ENCODE measurements at places on chromosomes 4 and X.

- no peak for DNase-seq
Measured at GRCh38 chrX:38661561-38661960, 100.2 kb downstream of the TSPAN7 start.

DNA sequence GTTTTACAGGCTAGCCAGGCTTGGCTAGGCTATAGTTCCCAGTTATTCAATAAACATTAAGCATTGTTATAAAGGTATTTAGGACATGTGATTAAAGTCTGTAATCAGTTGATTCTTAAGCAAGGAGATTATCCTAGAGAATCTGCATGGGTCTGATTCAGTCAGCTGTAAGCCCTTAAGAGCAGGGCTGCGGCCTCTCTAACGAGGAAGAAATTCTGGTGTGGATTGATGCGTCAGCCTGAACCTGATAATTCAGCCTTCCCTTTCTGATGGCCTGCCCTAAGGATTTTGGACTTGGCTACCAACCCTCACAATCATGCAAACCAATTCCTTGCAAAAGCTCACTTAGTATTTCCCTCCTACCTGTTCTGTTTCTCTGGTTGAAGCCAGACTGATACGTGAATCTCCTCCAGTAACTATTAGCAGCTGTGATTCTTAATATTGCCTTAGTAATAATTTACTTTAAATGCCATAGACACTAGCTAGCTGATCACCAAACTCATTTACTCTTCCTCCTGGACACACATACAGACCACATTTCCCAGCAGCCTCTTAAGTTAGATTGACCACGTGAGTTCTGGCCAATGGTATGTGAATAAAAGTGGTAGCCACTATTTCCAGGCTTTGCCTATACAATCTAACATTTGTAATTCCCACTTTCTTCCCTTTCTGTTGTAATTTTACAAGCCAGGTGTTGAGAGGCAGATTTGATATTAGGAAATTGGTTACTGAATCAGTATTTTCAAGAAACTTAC is 678.0 kb upstream of the INTU start:
- no peak for DNase-seq

GRCh38 chrX:110087485-110088356 is 84.8 kb downstream of the TMEM164 start:
- DNase-seq: no peak

DNA sequence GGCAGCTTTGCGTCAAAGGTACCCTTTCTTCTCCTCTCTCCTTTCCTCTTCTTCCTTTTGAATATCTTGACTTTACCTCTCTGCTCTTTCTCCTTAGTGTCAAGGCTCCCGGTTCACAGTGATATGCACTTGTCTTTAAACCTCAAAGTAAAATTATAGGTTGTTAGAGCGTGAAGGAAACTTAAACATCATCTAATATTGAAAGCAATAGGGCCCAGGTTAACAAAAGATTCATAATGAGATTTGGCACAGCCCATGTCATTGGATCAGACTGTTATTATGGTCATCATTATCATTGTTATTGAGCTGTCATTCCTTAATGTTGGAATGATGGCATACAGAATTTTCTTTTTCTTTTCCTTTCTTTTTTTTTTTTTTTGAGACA is 32.5 kb downstream of the FTHL17 start:
- no peak for DNase-seq

GRCh38 chrX:72392042-72392441 is 86.3 kb upstream of the CITED1 start:
- no peak for DNase-seq

DNA sequence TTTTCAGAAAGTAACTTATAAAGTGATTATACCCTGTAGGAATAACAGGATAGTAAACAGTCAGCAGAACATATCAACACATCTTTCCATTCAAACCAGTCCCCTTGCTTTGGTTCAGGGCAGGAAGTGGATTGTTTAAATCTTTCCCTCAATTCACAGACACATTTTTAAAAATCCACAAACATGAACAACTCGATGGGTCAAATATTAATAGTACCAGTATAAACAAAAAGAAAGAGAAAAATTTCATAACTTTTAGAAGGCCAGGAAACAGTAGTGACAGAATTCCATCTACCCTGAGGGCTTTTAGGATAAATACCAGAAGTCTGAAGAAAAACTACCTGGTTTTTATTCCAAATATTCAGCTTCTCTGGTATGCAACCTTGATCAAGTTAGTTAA is 1072.8 kb upstream of the PABPC4L start:
- DNase-seq: no peak

GRCh38 chrX:106894392-106894909 is 8.7 kb downstream of the RIPPLY1 start:
- peak; percentile 24 for DNase-seq

GRCh38 chr4:1663549-1663948 is 20.6 kb downstream of the FAM53A start:
- no peak for DNase-seq
